CD4-positive, alpha-beta memory T cell (primary cell): ENCODE measurements at places on chromosomes 16 and 17. TPM values are rescaled to one million over a fixed set of nuclear protein-coding genes. Genes with fewer than 3 reads are reported as not detected.

Gene TRIM65
- 36.5 TPM for total RNA-seq

Gene CBX2
- total RNA-seq = 0.06 TPM

Gene UNC13D
- 171 TPM for total RNA-seq

Gene NOTUM
- not detected for total RNA-seq

Gene OSBPL7
- 50.4 TPM for total RNA-seq

Gene CCL1
- total RNA-seq = not detected

Gene PRKCB
- 98.1 TPM for total RNA-seq

Gene OR3A2
- total RNA-seq = 2.4 TPM

Gene WFDC1
- total RNA-seq = not detected

Gene EFCAB5
- 4.7 TPM for total RNA-seq

Gene WSCD1
- 0.29 TPM for total RNA-seq

Gene CIITA
- 1.6 TPM for total RNA-seq

Gene OTOP2
- not detected for total RNA-seq

Gene GPRC5C
- total RNA-seq = not detected

Gene SLC16A3
- total RNA-seq = 30.3 TPM

Gene GCGR
- total RNA-seq = not detected

Gene CCDC154
- 14.7 TPM for total RNA-seq

Gene CBFA2T3
- not detected for total RNA-seq

Gene CLEC19A
- not detected for total RNA-seq

Gene CD7
- total RNA-seq = 41.0 TPM

Gene RPS15A
- total RNA-seq = 3,151 TPM

Gene SKAP1
- 88.7 TPM for total RNA-seq

Gene NUDT21
- 109 TPM for total RNA-seq
